ENCODE measurements at places on chromosomes 16 and 17.
A peak's percentile ranks its signal among the peaks of the same experiment; 100 is the strongest.

- DNase-seq: no peak
Observed at GRCh38 chr16:2468725-2469398, 2.2 kb upstream of the NTN3 start.

GRCh38 chr16:72409423-72409822, 237.5 kb upstream of the PMFBP1 start:
- no peak for DNase-seq

GRCh38 chr17:80725517-80725916, 180.9 kb downstream of the RPTOR start:
- DNase-seq: no peak

- peak; percentile 49 for DNase-seq
Observed at GRCh38 chr16:85393674-85394451, 219.3 kb upstream of the GSE1 start.

DNA sequence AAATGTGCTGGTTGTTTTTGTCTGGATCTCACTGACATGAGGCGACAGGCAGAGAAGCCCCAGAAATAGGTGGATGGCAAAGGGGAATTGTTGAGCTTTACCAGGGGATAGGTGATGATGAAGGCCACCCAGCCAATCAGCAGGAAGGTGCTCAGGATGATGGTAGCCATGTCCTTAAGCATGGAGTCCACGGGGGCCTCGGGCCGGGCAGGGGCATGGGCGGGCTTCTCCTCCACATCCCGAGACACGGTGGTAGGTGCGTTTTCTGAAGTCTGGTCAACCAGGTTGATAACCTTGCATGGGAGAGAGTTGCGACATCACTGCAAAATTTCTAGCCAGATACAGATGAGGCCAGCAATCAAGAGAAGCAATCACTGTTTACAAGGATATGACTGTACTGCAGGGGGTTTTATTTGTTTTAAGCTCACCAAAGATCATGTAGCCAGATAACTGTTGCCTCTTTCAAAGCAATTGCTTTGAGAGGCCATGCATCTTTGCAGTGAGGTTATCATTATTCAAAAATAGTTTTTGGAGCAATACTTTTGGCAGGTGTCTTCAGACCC, 37.3 kb upstream of the ICAM2 start:
- no peak for DNase-seq

Data from activated T-helper 1 cell treated with Interleukin-2 at 50 U/mL for 16 hours (primary cell).